T-helper 9 cell (primary cell): ENCODE measurements at places on chromosomes 1 and 21.

GRCh38 chr1:6519491-6519934 lies 28.0 kb upstream of the PLEKHG5 start:
- no peak for DNase-seq

- DNase-seq, result no peak
These were observed 65.2 kb downstream of the TMCO4 start for GRCh38 chr1:19734472-19734999.

DNA sequence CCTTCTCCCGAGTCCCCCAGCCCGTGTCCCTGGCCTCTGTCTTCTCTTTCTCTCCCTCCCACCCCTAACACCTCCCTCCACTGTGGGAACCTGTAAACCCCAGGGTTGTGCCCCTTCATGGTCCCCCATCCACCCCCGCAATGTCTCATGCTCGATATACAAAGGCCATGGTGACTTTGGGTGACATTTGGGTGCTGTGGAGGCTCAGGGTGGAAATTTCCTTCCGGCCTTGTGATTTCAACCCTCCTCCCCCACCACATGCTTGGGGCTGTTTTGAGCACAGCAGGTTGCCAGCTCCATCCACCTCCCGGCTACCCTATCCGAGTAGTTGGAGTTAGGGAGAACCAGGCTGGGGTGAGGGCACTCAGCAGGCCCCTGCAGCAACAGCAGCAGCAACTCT lies 25.7 kb upstream of the VPS13D start:
- no peak for DNase-seq

DNA sequence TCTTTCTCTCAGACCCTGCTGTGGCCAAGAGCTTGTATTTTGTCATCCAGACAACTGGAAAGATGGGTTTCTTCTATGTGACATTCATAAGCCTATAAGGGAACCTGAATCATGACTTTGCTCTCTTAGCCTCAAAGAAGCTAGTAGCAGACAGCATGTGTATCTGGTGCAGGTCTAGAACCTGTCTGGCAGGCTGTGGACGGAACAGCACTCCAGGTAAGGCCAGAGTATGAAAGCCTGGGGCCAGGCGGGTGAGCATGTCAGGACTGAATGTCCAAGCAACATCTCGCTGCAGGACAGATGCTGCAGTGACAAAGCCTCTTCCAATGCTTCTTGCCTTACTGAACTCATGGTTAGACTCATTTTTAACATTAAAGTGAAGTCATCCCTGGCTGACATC lies 32.8 kb downstream of the AKNAD1 start:
- DNase-seq, result no peak

- no peak for DNase-seq
These were observed 41.7 kb upstream of the DNAJC6 start for GRCh38 chr1:65267683-65268082.

DNA sequence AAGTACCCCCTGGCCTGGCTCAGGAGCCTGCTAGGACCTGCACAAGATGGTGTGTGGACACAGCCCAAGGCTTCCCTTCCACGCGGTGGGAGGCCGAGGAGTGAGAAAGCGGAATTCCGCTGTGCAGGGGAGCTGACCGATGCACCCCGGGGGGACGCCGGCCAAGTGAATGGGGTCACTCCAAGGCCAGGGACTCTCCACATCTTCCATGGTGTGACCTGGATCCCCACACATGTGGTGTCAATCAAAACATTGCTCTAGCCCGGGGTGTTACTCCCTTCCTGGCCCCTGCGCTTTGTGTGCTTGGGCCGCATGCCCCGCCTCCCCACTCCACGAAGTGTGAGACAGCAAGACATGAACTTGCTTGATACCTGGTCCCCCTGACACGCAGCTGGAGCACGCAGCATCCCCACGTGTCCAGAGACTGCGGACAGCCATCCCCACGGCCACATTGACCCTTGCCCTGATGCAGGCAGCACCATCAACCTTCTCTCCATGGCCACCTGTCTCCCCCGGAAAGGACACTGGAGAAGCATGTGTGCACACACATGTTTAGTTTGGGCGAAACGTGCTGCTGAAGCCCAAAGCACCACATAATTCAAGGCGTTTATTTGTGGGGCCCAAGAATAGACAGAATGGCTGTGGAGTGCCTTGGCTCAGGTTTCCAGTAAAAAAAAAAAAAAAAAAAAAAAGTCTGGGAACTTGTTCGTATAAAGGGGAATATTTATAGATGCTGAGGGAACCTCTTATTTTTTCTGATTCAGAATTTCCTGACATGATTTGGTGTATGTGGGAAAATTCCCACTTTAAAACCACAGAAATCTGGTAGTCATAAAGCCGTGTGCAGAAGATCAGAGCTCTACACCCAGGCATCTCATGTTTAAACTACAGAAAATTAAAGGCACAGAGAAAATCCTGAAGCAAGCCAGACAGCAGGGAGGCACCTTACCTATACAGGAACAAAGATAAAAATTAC lies 171.7 kb downstream of the HUNK start:
- no peak for DNase-seq

DNA sequence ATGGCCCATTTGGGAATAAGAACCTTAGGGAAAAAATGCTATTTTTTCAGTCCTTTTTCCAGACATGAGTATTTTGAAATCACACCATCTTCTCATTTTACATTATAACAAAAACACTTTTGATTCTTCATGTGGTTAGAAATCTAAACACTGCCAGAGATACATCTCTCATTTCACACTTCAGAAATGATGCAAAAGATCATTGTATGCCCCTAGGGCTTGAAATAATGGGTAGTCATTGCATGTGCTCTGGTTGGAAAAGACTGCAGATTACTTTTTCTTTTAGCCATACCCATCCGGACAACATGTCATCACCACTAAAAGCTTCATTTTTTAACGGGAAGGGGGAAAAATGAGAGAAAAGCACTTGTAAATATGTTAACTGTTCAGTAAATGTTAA lies 1152.2 kb upstream of the ADGRL4 start:
- DNase-seq, result no peak
